ENCODE measurements at places on chromosomes 6 and 20. TPM values are rescaled to one million over a fixed set of nuclear protein-coding genes. Genes with fewer than 3 reads are reported as not detected.

Gene COX4I2
- 3.2 TPM for polyA plus RNA-seq

Gene SEL1L2
- not detected for polyA plus RNA-seq

DNA sequence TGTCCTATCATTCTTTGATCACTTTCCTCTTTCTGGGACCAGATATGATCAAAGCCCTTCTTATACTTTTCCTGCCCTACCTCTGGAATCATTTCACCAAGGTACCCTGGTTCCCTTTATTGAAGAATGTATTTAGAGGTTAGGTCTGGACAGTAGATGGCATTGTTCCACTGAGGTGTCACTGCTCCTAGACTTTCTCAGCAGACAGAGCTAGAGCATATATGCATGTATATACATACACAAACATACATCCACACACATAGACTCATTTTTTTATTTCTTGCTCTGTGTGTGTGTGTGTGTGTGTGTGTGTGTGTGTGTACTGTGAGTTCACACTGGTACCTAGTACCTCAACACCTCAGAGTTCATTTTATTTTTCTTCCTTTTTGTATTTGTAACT is 40.9 kb downstream of the PTPRA start:
- DNase-seq, result no peak

DNA sequence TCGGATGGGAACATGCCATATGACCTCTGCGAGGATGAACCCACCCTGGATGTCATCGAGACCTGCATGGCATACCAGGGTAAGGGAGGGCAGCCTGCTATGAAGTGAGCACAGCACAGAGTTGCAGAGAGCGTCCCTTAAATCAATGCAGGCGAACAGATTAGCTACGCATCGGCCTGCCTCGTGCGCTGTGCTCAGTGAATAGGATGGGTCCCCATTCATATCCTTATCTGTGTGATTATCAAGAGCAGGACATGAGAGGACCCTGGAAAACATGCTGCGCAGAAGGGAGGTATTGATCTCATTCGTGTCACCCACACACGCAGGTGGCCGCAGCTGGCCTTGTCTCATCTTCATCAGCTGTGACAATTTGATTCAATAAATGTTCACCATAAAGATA is 25.6 kb upstream of the FAM83D start:
- DNase-seq, result no peak

GRCh38 chr20:44504402-44505307 is 17.2 kb downstream of the SERINC3 start:
- no peak for DNase-seq

DNA sequence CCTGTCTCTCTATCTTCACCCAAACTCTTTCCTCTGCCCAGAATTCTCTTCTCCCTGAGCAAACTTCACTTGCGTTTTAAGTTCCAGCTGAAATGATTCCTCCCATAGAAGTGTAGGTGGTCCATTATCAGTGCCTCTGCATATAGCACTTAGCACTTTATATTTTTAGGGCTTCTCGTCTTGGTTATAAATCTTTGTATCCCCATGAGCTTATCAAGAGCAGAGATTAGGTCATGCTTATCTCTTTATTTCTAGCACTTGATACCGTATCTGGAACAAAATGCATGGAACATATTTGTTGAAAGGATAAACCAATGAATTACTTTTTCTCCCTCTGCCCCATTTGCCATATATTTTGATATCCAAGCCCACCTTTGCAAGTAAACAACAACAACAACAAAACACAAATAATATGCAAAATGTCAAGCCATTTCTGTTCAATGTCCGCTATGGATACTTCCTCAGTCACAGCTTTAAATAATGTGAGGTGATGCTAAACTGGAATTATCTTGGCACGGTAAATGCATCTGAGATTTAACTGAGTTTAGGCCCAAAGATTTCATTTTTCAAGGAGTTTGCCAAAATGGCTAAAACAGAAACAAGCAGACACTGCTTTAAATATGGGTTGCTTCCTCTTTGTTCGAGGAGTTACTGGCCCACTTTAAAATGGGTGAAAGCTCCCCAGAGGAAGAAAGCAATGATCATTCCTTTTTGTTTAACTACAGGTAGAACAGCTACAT is 106.2 kb upstream of the STMND1 start:
- DNase-seq, result no peak

DNA sequence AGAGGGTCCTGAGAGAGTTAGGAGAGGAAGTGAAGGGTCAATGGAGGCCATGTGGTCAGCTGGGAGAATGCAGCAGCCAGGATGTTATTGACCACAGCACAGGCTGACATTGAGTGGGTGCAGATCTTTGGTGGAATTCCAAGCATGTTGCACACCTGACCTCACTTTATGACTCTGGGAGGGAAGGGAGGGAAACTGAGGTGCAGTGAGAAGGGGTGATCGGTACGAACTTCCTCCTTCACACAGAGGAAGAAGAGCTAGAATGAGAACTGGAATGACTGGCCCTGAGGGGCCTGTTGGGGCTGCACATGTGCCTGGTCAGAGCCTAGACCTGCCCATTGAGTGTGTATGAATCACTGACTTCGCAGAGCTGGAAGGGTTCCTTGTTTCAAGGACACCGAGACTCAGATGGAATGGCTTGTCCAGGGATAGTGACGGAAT is 9.8 kb downstream of the FAM83D start:
- DNase-seq, result no peak

DNA sequence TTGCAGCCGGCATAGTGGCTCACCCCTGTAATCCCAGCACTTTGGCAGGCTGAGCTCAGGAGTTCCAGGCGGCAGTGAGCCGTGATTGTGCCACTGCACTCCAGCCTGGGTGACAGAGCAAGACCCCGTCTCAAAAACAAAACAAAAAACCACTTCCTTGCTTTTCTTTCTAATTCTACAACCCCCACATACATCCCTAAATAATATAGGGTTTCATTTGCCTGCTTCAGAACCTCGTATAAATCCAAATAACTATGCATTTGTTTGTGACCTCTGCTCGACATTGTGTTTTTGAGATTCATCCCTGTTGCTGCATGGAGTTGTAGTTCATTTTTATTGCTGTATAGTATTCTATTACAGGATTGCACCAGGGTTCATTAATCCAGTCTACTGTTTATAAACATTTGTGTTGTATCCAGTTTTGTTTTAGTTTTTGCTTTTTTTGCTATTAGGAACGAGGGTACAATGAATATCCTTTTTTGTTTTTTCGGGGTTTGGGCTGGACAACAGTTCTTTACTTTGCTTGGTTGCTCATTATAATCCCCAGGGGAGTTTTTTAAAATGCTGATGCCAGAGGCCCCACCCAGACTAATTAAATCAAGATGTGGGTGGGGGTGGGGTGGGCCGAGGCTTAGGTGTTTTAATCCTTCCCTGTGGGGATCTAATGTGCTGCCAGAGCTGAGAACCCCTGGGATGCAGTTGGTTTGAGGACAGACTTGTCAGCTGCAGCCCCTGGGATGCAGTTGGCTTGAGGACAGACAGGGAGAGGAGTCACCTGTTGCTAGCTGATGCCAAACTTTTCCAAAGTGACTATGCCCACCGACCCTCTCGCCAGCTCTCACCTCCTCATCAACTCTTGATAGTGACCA is 2.4 kb upstream of the SNAI1 start:
- no peak for DNase-seq
